ENCODE measurements at places on chromosomes 1 and 21.

- no peak for DNase-seq
Measured at GRCh38 chr1:53051676-53052075, 10.3 kb upstream of the PODN start.

- peak; percentile 44 for DNase-seq
Measured at GRCh38 chr1:5991381-5992025, 722 bp downstream of the NPHP4 start.

- no peak for DNase-seq
Measured at GRCh38 chr1:6922096-6922931, 137.1 kb downstream of the CAMTA1 start.

- DNase-seq, result peak; percentile 92
Measured at GRCh38 chr1:111203681-111204200, 3.3 kb upstream of the DENND2D start.

- no peak for DNase-seq
Measured at GRCh38 chr1:118905196-118905595, 82.9 kb downstream of the TBX15 start.

GRCh38 chr1:49436865-49437264 is 586.9 kb downstream of the AGBL4 start:
- no peak for DNase-seq

DNA sequence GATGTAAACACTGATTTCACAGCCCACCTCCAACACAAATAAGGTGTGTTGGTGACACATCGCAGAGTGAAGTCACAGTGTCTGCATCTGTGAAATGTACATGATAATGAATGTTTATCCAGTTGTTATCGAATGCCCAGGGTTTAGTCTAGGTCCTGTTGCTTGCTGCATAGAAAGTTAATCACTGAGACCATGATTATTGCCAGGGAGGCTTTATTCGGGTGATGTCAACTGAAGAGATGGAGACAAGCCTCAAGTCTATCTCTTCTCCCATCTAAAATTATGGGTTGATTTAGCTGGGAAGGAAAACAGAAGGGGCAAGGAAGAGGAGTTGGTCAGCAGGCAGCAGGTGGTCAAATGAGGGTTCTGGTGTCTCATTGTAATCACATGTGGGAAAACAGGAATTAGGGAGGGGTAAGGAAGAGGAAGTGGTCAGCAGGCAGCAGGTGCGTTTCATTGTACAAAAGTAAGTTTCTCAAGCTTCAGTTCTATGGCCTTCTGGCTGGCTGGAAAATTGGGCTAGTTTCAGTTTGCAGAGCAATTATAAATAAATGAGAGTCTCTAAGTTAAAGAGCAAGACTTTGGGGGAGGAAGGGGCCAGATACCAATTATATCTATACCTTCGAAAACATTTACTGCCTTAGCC is 146.3 kb upstream of the DNAH14 start:
- DNase-seq, result no peak

GRCh38 chr1:72034827-72035226 is 247.5 kb downstream of the NEGR1 start:
- DNase-seq, result no peak

DNA sequence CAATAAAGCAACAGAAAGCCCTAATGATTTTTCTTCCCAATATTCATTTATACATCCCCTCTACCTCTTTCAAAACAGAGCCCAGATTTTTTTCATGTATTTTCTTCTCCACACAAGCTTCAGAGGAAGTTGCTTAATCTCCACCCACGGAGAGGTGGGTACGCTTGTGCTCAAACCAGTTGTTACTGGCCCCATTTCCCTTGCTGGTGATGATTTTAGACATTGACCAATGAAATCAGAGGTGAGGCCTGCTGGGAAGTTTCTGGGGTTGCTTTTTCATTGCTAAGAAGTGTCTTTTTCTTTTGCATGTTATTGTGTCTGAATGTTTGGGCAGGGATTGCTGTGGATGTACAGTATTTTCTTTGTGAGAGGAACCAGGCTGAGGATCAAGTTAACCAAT is 448.1 kb upstream of the B3GALT2 start:
- no peak for DNase-seq

GRCh38 chr1:5381491-5381890 is 610.7 kb downstream of the NPHP4 start:
- no peak for DNase-seq

- DNase-seq, result no peak
Measured at GRCh38 chr1:55347866-55348265, 132.7 kb upstream of the USP24 start.

GRCh38 chr1:27335506-27336422 is 6.1 kb upstream of the SYTL1 start:
- DNase-seq, result no peak

DNA sequence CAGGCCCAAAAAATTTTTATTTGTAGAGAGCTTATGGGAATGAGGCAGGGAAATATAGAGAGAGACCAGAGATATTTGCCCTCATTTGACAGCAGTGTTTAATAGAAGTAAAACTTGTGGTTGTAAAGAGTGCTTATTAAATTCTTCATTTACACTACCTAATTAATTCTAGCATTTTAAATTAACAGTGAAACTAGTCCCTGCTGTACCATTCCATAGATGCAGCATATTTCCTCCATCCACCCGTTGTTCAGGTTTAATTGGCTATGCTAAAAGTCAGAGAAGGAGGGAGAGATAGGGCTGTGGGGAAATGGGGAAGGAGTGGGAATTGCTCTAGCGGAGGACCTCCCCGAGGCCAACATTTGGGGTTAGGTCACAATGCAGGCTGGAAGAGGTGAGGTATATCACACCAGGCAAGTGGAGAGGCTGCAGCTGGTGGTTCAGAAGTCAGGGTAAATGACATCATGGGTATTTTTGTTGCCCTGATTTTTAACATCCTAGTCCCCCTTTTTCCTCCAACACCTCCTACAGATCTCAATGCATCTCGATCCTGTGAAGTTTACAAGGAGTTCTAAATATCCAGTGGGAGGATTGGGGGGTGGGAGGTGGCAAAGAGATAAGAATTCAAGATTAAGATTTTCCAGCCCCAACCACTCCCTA is 38.6 kb downstream of the ELAVL4 start:
- DNase-seq, result no peak

DNA sequence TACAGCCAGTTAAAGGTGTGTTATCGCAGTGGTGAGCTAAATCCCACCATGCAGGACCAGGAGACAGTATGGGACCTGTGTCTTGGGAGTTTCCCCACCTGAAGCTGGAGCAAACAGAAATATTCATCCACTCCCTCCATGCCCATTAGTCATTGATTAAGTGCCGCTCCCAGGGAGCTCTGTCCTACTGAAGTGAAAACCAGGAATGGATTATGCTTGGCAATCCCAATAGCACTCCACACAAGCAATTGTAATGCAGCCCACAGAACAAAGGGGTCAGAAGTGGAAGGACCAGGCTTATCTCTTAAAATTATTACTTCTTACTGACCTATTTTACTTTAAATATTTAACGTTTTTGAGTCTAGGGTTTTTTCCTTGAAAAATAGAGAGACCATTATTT is 1005.4 kb downstream of the ADGRL2 start:
- no peak for DNase-seq

GRCh38 chr1:159892944-159893343 is 7.0 kb downstream of the CFAP45 start:
- peak; percentile 39 for DNase-seq

GRCh38 chr1:82844911-82845827 is 1044.4 kb downstream of the ADGRL2 start:
- no peak for DNase-seq

GRCh38 chr1:234779160-234779538 is 169.2 kb upstream of the IRF2BP2 start:
- no peak for DNase-seq

GRCh38 chr1:12275370-12275769 is 45.5 kb downstream of the VPS13D start:
- peak; percentile 44 for DNase-seq

DNA sequence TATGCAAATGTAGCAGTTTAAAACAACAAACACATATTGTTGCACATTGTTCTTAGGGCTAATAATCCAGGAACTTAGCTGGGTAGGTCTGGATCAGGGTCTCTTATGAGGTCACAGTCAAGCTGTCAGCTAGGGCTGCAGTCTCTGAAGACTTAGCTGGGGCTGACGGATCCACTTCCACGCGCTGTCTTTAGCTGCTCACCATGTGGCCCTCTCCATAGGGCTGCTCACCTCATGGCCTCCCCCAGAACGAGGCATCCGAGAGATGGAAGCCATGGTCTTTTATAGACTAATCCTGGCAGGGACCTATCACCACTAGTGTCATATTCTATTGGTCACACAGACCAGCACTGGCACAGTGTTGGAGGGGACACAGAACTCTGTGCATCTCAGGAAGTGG is 8.7 kb upstream of the OXCT2 start:
- no peak for DNase-seq

DNA sequence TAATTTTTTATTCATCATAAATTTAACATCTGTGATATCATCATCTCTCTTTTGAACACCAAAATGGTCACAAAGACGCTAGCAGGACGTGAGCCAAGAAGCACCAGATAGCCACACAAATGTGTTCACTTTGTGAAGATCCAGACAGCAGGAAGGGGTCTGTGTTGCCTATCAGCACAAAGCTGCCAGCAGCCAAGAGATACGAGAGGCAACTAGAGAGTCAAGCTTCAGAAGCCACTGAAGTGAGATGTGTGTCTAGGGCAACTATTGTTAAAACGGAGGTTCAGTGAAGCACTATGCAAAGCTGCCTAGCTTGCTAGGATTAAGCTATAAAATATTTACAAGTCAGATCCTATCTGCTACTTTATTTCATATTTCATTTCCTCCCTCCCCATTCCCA is 45.3 kb downstream of the NDC1 start:
- no peak for DNase-seq

- DNase-seq, result no peak
Measured at GRCh38 chr1:168004531-168004930, 67.7 kb upstream of the MPC2 start.

- no peak for DNase-seq
Measured at GRCh38 chr1:117930484-117930883, 945 bp downstream of the WDR3 start.

DNA sequence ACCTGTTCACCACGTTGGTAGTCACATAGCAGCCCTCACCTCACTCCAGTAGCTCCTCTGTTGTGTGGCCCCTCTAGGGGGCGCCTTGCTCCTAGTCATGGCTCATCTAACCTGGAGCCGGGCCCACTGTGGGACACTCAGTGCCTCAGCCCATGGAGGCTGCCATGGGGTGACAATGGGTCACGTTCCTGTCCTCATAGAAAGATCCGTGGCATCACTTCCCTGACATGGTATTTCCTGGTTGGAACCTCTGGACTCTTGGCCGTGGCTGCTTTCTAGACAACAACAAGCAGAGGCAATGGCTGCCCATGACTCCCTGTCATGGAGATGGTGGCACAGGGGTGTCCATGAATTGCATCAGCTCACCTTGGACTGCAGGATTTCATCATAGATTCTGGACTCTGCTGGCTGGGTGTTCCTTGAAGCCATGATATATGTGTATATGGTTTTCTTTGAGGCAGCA is 27.5 kb upstream of the SLAMF6 start:
- peak; percentile 35 for DNase-seq

- no peak for DNase-seq
Measured at GRCh38 chr1:201062511-201063091, 39.1 kb upstream of the KIF21B start.

GRCh38 chr21:33386222-33386784 is 16.9 kb upstream of the IFNGR2 start:
- DNase-seq, result no peak

DNA sequence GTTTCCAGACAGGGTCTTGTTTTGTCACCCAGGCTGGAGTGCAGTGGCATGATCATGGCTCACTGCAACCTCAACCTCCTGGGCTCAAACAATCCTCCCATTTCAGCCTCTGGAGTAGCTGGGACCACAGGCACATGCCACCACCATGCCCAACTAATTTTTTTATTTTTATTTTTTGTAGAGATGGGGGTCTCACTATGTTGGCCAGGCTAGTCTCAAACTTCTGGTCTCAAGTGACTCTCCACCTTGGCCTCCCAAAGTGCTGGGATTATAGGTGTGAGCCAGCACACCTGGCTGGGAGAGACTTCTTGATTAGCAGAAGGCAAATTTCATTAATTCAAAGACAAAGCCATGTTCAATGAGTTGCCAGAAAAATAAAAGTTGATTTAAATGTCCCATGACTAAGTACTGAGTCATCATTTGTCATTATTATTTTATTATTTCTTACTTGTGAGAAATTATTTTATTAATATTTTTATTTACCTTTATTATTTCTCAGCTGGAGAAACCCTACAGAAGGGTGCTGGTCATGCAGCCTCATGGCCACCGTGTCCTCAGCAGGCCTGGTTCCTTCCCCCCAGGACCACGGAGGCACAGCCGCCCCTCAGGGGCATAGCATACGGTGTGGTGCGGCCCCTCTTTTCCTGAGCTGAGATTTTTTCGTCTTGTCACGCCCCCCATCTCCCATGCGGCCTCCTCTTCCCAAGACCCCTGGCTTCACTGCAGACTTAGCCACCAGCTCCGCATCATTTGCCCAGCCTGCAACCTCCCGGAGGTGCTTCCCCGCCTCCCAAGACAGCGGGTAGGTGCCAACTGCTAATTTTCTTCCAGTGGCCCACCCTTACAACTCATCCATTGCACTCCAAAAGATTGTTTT is 55.3 kb upstream of the SIM2 start:
- DNase-seq, result no peak

DNA sequence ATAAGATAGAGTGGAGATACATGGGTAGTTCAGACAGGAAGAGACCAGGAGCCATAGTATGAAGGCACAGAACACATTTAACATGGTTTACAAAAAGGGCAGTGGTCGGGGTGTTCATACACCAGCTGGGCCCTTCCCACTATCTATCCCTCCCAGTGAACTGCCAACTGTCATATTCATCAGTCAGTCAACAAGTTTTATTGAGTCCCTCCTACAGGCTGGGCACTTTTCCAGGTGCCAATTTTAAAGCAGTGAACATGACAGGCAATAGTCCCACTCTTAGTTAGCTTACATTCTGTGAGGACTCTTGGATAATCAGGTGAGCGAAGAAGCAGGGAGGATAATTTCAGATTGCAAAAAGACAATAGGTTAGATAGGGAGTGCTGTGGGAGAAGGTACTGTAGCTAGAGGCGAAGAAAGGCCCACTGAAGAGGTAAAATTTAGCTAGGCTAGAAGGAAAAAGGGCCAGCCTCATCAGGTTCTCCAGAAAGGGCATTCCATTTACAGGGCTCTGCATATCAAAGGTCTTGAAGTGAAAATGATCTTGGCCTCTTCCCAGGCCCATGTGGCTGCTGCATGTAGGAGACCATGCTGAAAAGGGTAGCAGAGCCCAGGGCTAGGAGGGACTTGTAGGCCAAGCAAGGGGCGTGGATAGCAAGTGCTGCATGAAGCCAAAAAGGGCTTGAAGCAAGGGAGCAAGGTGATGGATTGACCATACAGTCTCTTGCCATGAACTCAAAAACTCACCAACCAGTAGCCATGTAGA is 274.7 kb upstream of the SNX7 start:
- no peak for DNase-seq
